Tibial nerve (tissue), 4 donors: ENCODE measurements at places on chromosomes 16 and 17.

GRCh38 chr16:50706250-50706649 is 12.8 kb downstream of the NOD2 start:
- DNase-seq = no peak

- DNase-seq = no peak
These were observed 32.1 kb downstream of the ABR start for GRCh38 chr17:1147664-1148063.

DNA sequence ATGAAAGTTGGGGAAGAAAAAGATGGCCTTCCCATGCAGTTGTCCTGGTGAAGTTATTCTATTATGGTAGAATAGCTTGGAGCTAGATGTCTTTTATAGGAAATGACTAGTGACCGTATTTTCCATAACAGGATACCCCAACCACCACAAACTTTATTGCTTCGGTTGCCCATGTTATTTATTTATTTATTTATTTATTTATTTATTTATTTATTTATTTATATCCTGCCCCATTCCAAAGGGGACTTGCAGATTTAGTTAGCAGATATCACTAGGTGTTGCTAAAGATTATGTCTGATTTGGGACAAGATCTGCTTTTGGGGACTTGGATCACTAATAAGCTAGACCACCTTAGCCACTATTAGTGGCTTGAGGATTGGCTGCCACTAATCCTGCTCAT is 68.3 kb downstream of the ARHGAP44 start:
- no peak for DNase-seq

DNA sequence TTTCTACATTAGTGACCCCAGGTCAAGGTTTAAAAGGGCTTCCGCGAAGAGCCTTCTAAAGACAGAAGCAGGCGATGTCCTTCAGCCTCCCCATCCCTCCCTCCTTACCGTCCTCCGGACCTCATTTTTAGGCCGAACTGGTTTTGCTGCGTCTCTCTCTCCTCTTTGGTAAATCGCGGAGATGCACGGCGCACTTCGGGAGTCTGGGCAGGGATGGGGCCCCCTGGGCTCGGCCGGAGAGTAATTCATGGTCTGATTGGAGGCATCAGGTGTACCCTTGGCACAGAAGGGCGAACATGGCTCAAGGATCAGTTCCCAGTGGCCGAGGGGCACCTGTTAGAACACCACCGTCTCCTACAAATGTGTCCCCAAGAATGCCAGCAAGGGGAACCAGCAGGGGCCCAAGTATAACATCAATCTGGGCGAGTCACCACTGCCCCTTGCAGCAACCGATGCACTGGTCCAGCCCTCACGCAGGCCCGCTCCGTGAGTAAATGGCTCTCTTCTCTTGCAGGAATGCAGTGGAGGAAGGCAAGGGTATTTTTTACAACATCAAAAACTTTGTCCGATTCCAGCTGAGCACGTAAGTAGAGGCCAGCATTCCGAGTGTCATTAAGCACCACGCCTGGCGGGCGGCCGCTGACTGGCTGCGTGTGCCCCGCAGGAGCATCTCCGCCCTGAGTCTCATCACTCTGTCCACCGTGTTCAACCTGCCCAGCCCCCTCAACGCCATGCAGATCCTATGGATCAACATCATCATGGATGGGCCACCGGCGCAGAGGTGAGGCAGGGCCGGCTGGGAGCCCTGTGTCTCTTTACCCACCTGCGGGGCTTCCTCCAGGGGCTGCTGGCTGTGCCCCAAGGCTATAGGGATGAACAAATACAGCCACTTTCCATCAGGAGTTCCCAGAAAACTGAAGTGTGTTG is 45.6 kb downstream of the MEAK7 start:
- DNase-seq = no peak

GRCh38 chr17:65058593-65058992 is 2.1 kb upstream of the GNA13 start:
- DNase-seq = no peak

GRCh38 chr17:80758481-80759376 is 214.1 kb downstream of the RPTOR start:
- DNase-seq = no peak

DNA sequence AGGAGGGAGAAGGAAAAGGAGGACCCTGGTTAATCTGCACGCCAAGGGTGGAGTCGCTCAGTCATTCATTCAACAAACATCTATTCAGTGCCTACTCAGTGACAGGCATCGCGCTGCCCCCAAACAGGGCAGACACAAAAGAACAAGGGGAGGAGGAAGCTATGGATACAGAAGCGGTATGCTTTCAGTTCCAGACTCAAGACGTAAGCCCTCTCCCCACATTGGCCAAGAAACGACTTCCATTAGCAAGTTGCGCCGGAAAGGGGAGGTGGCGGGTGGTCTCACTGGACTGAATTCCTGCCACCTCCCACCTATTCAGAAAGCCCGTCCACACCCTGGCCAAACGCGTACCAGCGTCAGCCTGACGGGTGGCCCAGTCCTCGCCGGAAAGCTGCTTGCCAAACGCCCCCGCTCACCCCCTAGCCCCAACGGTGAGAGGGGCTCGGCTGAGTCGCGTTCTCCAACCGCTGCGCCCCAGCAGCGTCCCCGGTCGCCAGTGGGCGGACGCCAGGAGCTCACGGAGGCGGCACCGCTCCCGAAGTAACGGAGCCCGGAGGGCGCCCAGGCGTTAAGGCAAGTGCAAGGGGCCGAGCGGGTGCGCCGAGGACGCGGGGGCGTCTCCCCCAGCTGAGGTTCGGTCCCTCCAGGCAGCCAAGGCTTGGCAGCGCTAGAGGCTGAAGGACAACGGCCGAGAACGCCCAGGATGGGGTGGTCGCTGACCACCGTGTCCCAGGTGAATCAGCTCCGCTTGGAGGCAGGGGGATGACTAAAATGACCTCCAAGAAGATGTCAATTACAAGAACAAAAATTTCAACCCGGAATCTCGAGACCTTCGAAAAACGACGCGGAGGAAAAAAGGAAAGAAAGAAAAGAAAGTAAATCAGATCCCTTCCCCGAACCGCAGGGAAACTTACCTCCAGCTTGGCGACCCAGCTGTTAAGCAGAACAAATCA is 470.7 kb downstream of the SOX9 start:
- DNase-seq = no peak

DNA sequence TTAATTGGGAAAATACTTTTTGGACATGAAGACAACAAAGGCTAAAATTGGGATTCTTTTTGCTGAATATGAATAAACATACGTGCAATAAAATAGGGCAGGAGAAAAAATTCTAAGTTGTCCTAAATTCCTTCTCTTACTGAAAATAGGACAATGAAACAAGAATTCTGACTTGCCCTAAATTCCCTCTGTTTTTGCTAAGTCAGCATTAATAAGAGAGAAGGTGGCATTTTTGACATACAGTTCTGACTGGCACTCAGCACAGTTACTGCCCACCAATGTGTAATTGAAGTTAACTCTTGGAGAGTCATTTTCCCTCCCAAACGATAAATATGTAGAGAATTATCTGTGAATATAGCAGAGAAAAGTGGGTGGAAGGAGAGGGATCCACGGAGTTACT is 1021.1 kb upstream of the CDH8 start:
- DNase-seq = no peak

- DNase-seq = no peak
These were observed 16.5 kb downstream of the ASPSCR1 start for GRCh38 chr17:81993729-81994592.

DNA sequence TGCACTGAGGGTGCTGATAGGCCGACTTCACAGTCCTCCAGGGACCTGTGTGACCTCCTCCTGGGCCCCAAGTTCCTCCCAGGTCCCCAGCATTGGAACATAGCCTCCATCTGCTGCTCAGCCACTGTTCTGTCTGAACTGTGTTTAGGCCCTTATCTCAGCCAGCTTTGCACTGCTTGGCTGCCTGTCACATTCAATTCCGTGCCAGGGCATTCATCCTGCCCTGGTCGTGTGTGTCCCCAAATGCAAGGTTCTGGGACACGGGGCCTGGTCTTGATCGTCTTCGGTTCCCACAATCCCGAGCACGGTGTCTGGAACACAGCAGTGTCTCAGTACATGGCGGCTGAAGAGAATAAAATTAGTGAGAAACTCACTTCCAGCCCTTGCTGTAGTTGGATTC is 69.9 kb upstream of the NFAT5 start:
- DNase-seq = no peak

DNA sequence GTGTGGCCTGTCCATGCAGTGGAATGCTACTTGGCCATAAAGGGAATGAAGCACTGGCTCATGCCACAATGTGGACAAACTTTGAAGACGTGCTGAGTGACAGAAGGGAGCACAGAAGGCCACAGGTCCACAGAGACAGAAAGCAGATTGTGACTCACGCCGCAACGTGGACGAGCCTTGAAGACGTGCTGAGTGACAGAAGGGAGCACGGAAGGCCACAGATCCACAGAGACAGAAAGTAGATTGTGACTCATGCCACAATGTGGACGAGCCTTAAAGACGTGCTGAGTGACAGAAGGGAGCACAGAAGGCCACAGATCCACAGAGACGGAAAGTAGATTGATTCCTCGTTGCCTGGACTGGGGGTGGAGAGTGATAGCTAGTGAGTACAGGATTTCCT is 19.2 kb downstream of the ZC3H18 start:
- DNase-seq = no peak

DNA sequence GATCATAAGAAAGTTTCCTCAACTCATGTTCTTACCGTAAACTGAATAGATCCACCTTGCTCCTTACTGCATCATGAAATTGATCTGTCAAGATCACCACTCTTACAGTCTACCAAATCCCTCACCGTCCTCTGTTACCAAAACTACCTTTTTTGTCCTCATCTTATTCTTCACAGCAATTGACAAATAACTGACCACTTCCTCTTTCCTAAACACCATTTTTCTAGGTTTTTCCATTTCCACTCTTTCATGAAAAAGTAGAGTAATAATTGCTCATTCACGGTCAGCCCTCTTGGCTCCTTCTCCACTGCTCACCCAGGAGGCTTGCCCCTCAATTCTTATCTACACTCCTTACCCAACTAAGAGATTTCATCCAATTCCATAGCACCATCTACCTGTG is 44.9 kb downstream of the ABCA5 start:
- no peak for DNase-seq

DNA sequence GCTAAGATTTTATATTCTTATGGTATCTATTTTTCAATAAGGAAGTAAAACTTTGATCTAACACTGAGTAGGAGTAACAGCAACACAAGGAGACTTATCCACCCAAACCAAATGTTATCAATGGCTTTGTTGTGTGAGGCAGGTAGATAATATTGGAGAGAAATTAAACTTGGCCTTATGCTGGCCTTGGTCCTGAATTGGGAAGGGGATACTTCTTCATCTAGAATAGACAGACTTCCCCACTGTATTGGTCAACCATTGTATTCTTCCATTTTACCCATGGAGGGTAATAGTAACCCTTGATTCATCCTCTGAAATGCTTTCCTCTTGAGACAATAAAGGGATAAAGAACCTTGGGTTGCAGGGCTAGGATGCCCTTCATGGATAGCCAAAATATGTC is 76.3 kb upstream of the ANKFN1 start:
- DNase-seq = no peak

- no peak for DNase-seq
These were observed 80.0 kb downstream of the CDRT15 start for GRCh38 chr17:14156689-14157088.

DNA sequence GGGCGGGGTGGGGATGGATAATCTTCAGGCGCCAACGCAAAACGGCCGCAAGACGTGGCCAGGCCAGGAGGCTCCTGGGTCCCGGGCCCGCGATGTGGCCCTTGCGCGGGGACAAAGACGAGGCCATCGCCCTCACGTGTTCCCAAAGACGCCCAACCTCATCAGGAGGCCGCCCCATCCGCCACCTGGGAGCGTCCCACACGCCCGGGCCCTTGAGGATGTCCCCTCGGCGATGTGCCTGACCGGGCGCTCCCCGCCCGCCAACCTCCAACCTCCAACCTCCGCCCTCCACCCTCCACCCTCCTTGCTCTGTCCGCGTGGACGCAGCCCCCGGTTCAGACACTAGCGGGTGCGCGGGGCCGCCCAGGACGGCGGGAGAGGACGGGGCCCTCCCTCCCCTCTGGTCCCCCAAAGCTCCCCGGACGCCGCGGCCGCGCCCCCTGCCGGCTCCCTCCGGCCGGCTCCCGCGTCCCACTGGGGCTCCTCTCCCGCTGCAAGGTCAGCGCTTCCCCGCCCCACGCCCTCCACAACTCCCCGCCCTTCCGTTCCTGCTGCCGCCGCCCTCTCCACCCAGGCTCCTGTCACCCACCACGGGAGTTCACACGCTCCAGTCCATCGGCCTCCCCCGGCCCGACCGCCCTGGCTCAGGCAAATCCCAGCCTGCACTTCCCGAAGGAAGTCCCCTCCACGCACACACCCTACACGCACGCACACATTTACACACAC is 250.8 kb upstream of the RPL38 start:
- DNase-seq = no peak

DNA sequence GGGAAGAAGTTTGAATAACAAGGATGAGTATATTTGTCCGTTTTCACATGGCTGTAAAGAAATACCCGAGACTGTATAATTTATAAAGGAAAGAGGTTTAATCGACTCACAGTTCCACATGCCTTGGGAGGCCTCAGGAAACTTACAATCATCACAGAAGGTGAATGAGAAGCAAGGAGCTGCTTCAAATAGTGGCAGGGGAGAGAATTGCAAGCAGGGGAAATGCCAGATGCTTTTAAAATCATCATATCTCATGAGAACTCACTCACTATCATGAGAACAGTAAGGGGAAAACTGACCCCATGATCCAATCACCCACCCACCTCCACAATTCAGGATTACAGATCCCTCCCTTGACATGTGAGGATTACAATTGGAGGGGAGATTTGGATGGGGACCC is 212.8 kb upstream of the CDH8 start:
- no peak for DNase-seq

GRCh38 chr17:18318771-18319450 is 3.8 kb downstream of the SMCR8 start:
- DNase-seq = no peak

DNA sequence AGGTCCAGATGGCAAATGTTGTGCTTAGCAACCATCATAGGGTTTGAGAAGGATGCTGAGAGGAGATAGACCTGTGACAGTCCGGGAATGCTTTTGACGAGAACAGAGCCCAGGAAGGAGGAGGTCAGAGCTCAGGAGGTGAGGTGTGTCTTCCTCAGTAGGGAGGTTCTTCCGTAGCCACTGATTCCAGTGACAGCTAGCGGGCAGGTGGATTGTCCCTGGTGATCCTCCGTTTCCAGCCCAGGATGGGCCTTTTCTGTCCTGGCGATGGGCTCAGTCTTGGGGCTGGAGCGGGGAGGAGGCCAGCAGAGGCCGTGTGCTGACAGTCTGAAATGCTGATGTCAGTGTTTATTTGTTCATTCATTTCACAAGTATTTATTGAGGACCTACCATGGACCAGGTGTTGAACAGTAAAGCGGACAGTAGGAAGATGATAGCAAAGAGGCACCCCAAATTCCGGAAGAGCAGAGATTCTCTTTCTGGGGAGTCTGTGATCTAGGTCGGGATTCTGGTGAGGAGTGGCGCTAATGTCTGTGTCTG is 38.8 kb downstream of the KIAA0513 start:
- no peak for DNase-seq

DNA sequence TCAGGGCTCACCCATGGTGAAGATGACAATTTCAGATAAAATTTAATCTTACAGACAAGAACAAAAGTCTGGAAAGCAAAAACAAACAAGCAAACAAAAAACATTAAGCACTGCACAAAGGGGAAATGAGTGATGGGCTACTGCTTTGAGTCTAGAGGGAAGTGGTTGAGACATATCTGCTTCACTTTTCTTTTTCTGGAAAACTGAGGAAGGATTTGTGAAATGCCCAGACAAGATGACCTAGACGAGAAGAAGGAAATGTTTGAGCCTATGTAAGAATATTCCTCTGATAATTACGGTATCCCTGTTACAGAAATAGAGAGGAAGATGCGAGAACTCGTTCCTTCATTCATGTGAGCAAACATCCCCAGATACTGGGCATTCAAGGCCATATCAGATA is 11.5 kb upstream of the HYDIN start:
- DNase-seq = no peak
